ENCODE measurements at places on chromosomes 12 and 14. TPM values are rescaled to one million over a fixed set of nuclear protein-coding genes. Genes with fewer than 3 reads are reported as not detected.

Gene NELL2
- total RNA-seq = 1.6 TPM

Gene DCTN2
- total RNA-seq = 98.7 TPM

DNA sequence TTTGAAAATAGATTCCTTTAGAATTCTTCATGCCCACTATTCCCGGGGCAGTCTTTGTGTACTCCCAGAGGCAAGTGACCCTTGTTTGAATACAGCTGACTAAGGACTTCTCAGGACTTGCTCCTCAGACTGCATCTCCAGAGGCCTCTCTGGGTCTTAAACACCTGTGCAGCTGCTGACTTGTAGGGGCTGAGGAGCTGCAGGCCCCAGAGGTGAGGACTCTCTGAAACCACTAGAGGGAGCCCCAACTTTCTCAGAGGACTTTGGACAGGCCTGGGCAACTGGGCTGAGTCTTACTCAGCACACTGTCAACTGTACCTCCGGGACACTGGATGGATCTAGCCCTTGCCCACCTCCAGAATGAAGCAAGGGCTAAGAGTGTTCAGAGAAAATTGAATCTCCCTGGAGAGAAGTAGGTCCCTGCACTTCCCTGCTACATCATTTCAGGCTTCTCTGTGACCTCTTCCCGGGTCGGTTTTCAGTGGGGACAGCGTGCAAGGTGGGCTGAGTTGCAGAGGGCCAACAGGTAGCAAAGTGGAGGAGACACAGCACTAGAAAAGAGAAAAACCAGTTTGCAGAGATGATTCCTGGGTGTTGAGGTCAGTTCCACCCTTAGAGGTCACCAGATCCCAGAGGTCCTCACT, 164.6 kb downstream of the TMEM117 start:
- H3K36me3 ChIP-seq = no peaks in the 10 kb centered on the region
- no peak overlapping the region for H3K27ac ChIP-seq
- no peak for DNase-seq
- no peaks in the 10 kb centered on the region for H3K4me1 ChIP-seq
- H3K27me3 ChIP-seq = no peaks in the 10 kb centered on the region
- H3K4me3 ChIP-seq = no peak overlapping the region

GRCh38 chr12:27094726-27095125, 12.3 kb upstream of the C12orf71 start:
- DNase-seq = no peak
- no peak overlapping the region for H3K27ac ChIP-seq
- no peak overlapping the region for H3K4me3 ChIP-seq
- H3K36me3 ChIP-seq = peaks cover 5% of the 10 kb centered on the region

- no peak for DNase-seq
- H3K27ac ChIP-seq = no peak overlapping the region
- H3K4me3 ChIP-seq = no peak overlapping the region
- H3K4me1 ChIP-seq = no peaks in the 10 kb centered on the region
- H3K27me3 ChIP-seq = no peaks in the 10 kb centered on the region
Observed at GRCh38 chr14:94681300-94682060, 69.3 kb downstream of the SERPINA3 start.

- H3K36me3 ChIP-seq = peaks cover 6% of the 10 kb centered on the region
- peaks cover 9% of the 10 kb centered on the region for H3K4me1 ChIP-seq
- DNase-seq = no peak
- peaks cover 14% of the 10 kb centered on the region for H3K27me3 ChIP-seq
- no peak overlapping the region for H3K4me3 ChIP-seq
Observed at GRCh38 chr12:46153268-46153872, 115.5 kb downstream of the SLC38A1 start.

Data from natural killer cell treated with Interleukin-12 subunit alpha and Interleukin-12 subunit beta and Interleukin-15 and Interleukin-18, amount 100 ng/mL, for 72 hours (primary cell).